Right ventricle myocardium inferior (tissue), 1 donor: ENCODE measurements at places on chromosomes 6 and 20.

DNA sequence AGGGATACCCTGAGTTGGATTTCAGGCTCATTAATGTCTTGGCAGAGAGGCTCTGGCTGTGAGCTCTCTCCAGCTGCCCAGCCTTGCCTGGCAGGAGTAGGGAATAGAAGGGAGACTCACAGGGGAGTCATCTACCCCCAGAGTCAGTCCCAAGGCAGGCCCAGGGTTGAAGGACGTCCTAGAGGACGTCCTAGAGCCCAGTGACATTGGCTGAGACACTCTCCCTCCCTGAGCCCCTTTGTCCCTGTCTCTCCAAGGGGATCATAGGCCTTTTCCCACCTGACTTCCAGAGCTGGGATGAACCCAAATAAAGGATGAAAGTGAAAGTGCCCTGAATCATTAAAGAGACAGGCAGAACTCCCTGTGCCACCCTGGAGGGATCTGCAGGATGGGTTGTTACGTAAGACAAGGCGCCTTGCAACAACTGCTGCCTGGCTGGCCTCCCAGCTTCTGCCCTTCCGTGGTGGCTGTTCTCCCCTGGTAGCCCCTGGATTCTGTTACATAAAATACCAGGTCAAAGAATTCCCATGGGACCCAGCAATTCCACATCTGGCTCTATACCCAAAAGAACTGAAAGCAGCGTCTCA, 53.6 kb upstream of the SIRPA start:
- DNase-seq: no peak

DNA sequence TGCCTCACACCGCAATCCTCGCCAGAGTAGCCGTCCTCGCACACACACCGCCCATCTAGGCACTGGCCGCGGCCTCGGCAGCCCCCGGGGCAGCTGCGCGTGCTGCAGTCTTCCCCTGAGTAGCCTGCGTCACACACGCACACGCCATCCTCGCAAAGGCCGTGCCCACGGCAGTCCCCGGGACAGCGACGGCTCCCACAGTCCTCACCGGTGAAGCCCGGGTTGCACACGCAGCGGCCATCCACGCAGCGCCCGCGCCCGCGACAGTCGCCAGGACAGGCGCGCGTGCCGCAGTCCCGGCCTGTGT, 13.1 kb downstream of the TNXB start:
- DNase-seq: no peak

DNA sequence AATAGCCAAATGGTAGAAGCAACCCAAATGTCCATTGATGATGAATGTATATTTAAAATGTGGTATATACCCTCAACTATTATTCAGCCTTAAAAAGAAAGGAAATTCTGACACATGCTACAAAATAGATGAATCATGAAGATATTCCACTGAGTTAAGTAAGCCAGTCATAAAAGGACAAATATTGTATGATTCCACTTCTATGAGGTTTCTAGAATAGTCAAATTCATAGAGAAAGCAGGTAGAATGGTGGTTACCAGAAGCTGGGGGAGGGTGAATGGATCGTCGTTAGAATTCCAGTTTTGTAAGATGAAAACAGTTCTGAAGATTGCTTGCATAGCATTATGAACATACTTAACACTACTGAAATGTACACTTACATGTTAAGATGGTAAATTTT, 214.3 kb upstream of the MYLIP start:
- DNase-seq: no peak

DNA sequence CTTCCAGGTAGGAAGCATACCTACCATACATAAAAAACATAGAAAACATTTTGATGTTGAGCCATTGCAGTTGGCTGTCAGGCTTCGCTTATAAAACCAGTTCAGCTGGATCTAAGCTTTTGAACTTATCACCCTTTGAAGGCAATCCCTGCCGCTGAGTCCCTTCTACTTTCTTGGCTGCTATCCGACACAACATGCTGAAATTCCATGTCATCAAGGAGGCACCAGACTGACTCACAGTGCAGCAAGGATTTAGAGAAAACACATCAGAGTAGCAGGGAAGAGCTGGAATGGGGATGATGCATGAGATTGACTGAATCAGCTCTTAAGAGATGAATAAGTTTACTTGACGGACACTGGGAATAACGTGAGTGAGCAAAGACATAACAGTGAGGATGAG, 135.0 kb upstream of the MAN1A1 start:
- DNase-seq: no peak

- DNase-seq: no peak
Measured at GRCh38 chr6:137927777-137928218, 60.7 kb downstream of the TNFAIP3 start.

- no peak for DNase-seq
Measured at GRCh38 chr6:84669945-84670344, 94.5 kb downstream of the TBX18 start.

DNA sequence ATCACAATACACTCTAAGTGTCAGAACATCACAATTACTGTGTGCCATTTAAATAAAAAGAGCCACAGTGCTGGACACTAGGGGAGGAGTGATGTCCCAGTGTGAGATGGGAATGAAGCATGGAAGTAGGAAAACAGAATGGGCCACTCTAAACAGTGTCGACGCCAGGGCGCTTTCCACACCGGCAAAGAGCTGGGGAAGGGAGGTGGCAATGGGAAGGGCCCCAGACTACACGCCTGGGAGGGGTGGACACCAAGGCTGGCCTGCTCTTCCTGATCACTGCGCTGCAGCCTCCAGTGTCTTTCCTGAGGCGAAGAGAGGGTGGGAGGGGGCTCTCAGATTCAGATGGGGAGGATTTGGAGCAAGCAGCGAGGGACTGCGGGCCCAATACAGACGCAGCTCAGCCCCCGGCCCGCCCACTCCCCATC, 75.9 kb downstream of the ERMARD start:
- no peak for DNase-seq

DNA sequence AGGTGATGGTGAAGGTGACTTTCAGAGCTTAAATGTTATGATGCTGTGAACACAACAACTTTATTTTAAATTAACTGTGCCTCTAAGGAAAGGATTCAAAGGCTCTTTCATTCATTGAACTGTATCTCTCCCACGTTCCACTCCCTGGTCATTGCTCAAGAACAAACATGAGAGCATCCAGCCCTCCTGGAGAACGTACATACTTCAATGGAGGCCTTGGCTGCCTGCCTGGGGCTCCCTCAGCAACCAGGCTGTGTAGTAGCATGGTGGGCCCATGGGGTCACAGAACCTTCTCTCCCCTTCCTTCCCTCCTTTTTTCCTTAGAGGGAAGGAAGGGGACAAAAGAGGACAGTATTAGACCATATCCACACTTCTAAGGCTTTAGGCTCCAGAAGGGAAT, 234.3 kb downstream of the CDC5L start:
- no peak for DNase-seq

DNA sequence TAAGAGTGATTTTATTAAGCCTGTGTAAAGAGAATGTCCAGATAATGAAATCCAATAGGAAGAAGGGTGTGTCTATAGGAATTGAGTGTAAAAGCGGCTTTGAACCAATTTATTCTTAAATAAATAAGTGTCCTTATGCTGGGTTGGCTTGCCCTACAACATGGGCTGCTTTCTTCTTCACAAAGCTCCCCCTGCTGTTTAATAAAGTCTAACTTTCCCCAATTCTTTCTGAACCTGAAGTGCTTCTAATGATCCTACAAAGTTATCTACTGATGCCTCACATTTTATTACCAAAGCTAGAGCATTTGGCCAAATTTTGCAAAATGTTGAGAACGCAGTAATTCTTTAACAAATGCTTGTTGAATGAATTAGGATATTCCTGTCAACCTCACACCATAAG, 36.3 kb upstream of the SIRT5 start:
- DNase-seq: no peak

GRCh38 chr20:44886266-44886651, 754 bp downstream of the YWHAB start:
- DNase-seq: no peak

DNA sequence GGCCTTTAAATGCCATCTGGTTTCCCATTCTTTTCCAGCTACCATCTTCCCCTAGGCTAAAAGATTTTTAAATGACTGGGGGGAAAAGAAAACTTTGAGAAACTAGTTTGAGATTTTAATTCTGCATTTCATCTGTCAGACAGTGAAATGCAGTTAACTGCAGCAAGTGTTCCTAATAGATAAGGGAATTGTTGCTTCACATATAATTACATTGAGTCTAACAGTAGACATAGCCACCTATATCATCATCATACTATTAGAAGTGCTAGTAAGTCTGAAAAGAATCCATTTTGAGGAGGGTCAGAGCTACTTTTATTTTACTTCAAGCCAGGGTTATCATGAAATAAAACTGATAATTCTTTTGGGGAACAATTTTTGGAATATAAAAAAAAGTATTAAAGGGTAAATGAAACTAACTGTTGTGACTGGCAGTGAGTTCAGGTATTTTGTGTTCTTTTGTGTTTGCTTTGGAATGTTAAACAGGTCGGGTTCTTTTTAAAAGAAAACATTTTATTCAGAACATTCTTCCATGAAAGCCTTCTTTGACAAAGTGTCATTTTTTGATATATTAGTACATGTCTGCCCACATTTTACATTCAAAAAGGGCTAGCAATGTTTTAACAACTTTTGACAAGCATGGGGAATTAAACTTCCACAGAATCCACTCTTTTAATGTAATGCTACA, 170.1 kb downstream of the HS3ST5 start:
- DNase-seq: no peak

DNA sequence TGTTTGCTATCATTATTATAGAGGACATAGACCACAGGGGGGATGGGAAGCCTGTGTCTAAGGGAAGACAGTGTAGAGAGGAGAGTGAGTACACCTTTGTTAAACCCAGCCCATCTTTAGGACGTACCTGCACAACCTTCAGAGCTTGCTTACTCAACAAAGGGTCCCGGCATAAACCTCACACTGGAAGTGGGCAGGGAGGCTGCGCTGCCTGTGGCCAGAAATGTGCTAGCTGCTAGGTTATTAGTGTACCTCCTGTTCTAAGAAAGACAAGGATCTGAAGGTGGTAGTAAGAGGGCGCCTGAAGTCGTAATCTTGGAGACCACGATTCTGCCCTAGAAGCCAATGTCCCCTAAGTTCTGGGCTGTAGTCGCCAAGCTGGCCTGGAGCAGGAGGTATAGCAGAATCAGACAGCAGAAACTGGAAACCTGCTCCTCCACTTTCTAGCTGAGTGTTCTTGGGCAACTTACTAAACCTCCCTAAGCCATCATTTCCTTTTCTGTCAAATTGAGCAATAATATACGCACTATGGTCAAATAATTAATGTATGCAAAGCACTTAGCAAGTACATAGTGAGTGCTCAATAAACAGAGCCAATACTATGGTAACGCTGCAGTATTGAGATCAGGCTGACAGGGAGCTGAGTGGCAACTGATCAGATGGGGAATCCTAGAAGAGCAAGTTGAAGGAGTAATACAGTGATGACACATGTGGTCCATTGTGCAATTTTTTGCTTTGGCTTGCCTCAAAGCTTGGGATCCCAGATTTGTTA, 16.8 kb upstream of the AKIRIN2 start:
- DNase-seq: no peak

DNA sequence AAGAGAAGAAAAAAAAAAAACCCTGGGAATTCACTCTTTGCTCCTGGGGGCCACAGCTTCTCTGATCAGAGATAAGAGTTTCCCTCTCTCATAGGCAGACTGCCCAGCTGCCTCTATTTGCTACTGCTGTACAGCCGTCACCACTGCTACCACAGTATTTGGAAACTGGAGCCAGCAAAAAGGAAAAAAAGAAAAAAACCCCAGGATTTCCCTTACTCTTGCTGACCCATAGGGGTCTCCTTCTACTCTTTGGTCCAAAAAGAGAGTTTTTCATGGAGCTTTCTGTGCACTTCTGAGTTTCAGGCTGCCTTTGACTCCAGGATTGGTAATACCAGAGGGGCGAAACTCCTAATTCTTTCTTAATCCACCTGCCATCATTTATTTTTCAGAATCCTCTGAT, 89.7 kb downstream of the MDGA1 start:
- DNase-seq: no peak

- no peak for DNase-seq
Measured at GRCh38 chr6:30965140-30965601, 18.3 kb upstream of the MUC21 start.

GRCh38 chr6:42727087-42727611, 4.8 kb upstream of the PRPH2 start:
- peak; percentile 76 for DNase-seq

DNA sequence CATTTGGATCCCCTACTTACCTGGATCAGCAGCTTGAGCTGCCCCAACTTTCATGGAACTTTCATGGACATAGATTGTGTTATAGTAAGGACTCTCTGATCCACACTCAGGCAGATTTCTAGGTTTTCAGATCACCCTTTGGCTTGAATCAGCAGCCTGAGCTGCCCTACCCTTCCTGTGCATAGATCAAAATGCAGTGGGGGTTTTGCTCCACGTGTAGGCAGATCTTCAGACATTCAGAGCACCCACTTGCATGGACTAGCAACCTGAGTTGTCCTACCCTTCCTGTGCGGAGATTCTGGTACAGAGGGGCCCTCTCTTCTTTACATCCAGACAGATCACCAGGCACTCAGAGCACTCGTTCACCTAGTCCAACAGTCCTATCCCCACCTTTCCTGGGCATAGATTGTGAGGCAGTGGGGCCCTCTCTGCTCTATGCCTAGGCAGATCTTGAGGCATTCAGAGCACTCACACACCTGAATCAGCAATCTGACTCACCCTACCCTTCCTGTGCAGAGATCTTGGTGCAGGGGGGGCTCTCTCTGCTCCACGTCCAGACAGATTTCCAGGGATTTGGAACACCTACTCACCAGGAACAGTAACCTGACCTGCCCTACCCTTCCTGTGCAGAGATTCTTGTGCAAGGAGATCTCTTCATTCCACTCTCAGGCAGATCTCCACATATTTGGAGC, 705.2 kb upstream of the NRSN1 start:
- no peak for DNase-seq

DNA sequence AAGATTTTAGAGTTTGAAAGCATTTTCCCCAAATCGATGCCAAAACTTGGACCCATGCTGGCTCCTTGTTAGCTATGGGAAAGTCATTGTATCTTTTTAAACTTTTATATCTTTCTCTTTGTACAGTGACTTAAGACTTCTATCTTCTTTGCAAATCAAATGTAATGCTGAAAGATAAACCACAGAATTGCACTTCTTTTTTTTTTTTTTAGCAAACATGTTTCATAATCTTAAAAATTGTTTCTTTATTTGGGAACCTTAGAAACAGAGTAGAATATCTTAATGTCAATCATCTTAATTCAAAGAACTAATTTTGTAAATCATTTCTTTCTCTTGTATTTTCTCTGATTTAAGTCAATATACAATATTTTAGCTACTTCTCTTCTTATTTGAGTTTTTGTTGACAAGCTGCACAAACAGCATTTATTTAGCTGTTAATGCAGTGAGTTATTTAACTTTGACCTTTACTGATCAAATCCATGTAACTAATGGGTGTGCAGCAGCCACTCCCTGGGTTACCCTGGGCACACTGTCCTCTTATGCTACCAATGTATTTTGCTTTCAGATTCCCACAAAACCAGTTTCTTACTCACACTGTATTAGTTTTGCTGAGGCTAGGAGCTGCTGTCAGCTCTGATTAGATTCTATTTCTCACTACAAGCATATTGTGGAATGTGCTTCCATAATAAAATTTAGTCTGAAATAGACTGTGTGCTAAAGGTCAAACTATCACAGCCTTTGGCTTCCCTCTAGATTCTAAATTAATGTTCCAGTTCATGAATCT, 279.6 kb downstream of the ADGB start:
- DNase-seq: no peak

- DNase-seq: no peak
Measured at GRCh38 chr6:36616893-36617521, 22.8 kb downstream of the SRSF3 start.

GRCh38 chr6:41581381-41581991, 35.3 kb downstream of the FOXP4 start:
- DNase-seq: peak; percentile 76

GRCh38 chr6:77010931-77011542, 452.3 kb downstream of the HTR1B start:
- peak; percentile 53 for DNase-seq
